Suppressor macrophage treated with lipopolysaccharide for 4 hours (primary cell): ENCODE measurements at places on chromosomes 16 and 17.

- no peak for DNase-seq
These were observed 26.1 kb downstream of the TRPV3 start for GRCh38 chr17:3531266-3532101.

DNA sequence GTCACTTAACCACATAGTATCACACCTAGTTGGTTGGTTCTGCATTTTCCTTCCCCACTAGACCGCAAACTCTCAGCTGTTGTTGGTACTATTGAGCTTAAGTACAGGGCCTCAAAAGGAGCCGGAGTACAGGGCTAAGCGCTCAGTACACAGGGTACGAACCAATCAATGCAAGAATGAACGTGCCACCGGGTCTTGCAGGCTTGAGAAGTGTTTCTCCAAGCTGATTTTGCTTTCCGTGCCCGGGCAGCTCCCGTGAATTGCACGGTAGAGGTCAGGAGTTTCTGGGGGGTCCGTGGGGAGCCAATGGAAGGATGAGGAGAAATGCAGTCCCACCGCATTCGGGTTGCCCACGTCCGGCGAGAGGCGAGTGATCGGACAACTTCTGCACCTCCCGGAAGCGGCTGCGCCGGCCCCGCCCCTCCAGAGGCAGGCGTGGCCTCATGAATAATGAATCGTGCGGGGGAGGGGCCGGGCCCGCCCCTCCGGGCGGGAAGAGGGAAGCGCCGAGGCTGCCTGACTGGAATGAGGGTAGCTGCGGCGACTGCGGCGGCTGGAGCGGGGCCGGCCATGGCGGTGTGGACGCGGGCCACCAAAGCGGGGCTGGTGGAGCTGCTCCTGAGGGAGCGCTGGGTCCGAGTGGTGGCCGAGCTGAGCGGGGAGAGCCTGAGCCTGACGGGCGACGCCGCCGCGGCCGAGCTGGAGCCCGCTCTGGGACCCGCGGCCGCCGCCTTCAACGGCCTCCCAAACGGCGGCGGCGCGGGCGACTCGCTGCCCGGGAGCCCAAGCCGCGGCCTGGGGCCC lies at the start of gene SNTB2:
Gene SNTB2 (plus strand): TSS at position 523 of the 804 bp plus-strand sequence. CDS start 3 bp downstream, at position 526.
- DNase-seq, result peak; percentile 96

DNA sequence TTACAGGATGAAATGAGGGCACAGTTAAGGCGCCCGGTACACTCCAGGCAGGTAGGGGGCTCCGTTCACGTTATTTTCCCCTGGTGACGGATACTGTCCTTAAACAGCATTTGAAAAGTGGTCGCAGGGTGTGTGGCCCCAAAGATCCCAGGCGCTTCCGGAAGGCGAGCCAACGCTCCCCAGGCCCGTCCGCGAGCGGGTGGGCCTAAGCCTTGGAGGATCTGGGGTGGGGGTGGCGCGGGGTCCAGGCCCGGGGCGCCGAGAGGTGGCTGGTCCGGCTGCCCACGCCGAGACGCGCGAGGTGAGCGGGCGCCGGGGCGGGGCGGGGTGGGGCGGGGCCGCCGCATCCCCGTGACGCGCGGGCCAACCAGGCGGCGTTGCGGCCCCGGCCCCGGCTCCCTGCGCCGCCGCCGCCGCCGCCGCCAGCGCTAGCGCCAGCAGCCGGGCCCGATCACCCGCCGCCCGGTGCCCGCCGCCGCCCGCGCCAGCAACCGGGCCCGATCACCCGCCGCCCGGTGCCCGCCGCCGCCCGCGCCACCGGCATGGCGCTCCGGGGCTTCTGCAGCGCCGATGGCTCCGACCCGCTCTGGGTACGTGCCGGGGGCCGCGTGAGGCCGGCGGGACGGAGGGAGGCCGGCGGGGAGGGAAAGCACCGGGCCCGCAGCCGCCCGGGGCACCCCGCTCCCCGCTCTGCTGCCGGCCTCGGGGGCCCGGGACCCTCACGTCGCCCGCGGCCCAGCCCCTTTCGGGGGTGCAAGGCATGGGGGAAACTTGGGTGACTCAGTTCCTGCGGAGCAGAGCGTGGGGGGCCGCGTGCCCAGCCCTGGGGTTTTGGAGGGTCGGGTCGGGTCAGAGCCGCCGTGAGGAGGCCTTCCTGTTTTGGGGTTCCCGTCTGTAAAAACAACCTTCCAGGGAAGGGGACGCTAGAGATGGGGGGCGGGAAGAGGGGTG lies at the start of gene ABCC1:
Gene ABCC1 (plus strand): TSS at position 407 of the 951 bp plus-strand sequence. CDS start 136 bp downstream, at position 543.
- peak; percentile 78 for DNase-seq

DNA sequence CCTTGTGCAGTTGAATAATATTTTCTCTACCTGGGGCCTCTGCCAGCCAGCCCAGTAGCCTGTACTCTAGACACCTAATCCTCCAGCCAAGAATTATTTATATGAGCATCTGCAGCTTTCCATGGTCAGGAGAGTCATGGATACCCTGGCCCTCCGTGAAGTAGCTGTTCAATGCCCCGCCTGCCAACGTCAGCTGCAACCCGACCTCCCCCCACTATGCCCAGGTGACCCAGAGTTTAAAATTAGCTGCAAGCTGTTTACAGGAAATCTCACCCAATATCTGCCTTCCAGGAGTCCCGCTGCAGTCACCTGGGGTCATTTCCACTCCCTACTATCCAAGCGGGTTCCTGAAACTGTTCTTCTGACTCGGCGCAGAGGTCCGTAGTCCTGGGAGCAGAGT lies 12.3 kb downstream of the SDR42E2 start:
- DNase-seq, result no peak

DNA sequence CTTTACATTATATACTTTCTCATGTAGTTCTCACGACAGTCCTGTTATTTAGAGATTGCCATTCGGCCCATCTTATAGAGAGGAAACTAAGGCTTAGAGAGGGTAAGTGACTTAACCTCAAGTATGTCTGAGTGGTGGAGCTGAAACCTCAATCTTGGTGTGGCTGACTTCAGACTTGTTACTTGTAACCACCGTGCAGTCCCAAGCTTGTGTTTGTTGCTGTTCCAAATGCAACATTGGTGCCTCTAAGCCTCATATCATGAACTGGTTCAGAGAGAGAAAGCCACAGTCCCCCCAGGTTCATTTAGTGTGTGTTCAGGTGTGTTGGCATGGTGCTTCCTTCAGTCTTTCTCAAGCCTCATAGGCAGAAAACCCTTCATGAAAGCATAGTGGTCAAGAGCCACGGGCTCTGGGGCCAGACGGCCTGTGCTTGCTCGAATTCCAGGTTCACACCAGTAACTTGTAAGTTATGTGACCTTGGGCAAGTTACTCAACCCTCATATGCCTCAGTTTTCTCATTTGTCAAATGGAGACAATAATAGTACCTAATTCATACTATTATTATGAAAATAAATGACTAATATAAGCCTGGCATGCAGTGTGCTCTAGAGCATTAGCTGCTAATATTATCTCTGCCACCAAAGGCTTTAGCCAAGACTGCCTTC lies 39.9 kb downstream of the CDH1 start:
- no peak for DNase-seq
